Activated CD4-positive, alpha-beta T cell treated with anti-CD3 and anti-CD28 coated beads, Interleukin-2, amount 10 ng/mL, durations not matched to agents 7 days and 5 days (primary cell): ENCODE measurements at places on chromosomes 3 and 15. TPM values are rescaled to one million over a fixed set of nuclear protein-coding genes. Genes with fewer than 3 reads are reported as not detected.

DNA sequence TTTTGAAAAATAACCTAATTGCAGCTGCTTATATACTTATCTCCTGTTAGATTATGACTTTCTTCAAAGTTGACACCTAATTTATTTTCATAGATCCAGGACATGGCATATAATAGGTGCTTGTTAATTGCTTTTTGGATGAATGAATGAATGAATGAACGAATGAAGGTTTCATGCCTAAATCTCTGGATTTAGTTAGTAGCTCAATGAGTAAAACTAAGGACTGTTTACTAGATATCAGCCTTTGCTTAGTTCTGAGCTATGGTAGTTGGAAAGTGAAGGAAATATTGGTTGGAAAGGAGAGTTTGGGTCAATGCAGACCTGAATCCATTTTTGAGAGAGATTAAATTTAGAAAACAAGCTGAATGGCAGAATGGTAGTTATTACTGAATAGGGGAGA is 160.4 kb upstream of the SGO1 start:
- H3K4me3 ChIP-seq: no peak overlapping the region
- no peaks in the 10 kb centered on the region for H3K27me3 ChIP-seq
- no peaks in the 10 kb centered on the region for H3K4me1 ChIP-seq
- no peak overlapping the region for H3K27ac ChIP-seq
- H3K36me3 ChIP-seq: no peaks in the 10 kb centered on the region
- DNase-seq: no peak

DNA sequence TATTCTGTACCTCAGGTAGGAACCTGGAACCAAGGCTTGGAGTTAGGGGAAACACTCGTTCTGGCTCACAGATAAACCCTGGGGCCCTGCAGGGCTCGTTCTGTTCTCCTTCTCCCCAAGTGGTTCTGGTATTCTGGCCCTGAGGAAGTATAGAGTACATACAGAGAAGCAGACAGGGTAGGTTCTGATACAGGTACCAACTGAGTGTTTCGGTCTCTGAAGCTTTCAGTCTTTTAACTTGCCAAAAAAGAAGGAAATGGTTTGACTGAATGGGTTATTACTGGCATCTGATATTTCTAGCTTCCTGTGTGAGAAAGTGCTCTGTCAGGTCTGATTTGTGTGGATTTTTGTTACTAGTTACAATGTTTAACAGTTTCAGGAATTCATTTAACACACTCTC is 67.3 kb downstream of the UBE2E2 start:
- H3K27ac ChIP-seq: no peak overlapping the region
- H3K36me3 ChIP-seq: no peaks in the 10 kb centered on the region
- H3K4me1 ChIP-seq: no peaks in the 10 kb centered on the region
- no peak overlapping the region for H3K4me3 ChIP-seq

- peaks cover 5% of the 10 kb centered on the region for H3K27me3 ChIP-seq
- H3K4me3 ChIP-seq: no peak overlapping the region
Observed at GRCh38 chr3:138338244-138338643, 8.6 kb upstream of the NME9 start.

DNA sequence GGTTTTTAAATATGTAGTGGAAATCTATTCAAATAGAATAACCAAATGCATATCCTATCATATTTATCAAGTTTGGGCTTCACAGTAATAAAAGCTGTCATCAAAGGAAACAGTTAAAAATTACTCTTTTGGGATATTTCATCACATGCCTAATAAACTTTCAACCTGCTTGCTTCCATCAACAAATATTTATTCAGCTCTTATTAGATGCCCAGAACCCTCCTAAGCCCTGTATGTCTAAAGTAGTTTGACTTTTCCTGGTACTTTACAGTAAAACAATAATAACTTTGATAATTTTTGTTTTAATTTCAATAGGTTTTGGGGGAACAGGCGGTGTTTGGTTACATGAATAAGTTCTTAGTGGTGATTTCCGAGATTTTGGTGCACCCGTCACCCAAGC is 37.5 kb upstream of the RARB start:
- H3K27ac ChIP-seq: no peak overlapping the region
- no peaks in the 10 kb centered on the region for H3K4me1 ChIP-seq
- H3K27me3 ChIP-seq: no peaks in the 10 kb centered on the region
- H3K36me3 ChIP-seq: no peaks in the 10 kb centered on the region

DNA sequence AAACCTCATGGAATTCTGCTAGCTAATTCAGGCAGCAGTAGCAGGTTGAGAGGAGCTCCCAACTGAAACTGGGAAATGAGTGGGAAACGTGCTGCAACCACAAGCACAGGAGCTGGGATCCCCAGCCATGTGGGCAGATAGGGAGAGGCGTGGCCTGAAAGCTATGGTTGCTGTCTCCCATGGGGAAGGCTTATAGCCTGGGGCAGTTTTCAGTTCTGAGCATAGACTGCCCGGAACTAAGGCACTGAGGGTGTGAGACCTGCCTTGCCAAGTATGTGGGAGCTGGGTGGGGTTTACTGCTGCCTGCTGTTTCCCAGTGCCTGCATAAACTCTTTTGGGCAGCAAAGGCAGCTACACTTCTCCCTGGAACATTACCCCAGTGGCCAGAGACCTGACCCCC is 229.5 kb downstream of the TUSC7 start:
- no peak for DNase-seq
- no peaks in the 10 kb centered on the region for H3K27me3 ChIP-seq
- H3K27ac ChIP-seq: no peak overlapping the region

- H3K27ac ChIP-seq: no peak overlapping the region
- H3K36me3 ChIP-seq: no peaks in the 10 kb centered on the region
- H3K4me1 ChIP-seq: peaks cover 12% of the 10 kb centered on the region
Observed at GRCh38 chr3:113243071-113243470, 31.7 kb downstream of the BOC start.

DNA sequence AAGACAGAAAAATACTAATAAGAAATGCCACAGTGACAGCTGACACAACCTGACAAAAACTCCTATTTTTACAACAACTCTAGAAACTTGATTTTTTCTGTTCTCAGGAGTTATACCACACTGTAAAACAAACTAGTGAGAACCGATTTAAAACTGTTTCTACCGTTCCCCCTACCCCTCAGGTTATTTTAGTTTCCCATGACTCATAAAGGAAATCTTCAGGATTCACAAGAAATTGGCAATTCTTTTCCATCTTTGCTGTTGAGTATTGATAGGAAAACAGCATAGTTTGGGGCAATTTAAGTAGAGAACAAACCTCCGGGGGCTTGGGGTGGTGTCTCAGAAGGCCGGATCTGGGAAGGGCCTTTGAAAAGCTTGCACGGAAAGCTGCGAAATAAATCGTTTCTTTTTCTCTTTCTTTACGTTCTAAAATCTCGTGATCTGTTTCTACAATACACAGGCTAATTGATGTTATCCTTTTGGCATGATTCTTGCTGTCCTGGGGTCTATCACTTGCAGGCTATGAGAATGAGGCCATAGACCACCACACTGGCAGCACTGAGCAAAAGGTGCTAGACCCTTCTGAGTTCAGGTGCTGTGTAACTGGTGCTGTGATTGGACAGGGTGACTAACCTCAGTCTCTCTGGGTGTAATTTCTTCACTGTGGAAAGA is 89.3 kb downstream of the LPP start:
- peaks cover 17% of the 10 kb centered on the region for H3K36me3 ChIP-seq
- peaks cover 3% of the 10 kb centered on the region for H3K4me1 ChIP-seq

- H3K36me3 ChIP-seq: peaks cover 21% of the 10 kb centered on the region
- H3K4me3 ChIP-seq: peak overlapping the region; percentile 93
- H3K27ac ChIP-seq: peak overlapping the region; percentile 97
Observed at GRCh38 chr15:60480149-60480548, 1.2 kb upstream of the ICE2 start.

DNA sequence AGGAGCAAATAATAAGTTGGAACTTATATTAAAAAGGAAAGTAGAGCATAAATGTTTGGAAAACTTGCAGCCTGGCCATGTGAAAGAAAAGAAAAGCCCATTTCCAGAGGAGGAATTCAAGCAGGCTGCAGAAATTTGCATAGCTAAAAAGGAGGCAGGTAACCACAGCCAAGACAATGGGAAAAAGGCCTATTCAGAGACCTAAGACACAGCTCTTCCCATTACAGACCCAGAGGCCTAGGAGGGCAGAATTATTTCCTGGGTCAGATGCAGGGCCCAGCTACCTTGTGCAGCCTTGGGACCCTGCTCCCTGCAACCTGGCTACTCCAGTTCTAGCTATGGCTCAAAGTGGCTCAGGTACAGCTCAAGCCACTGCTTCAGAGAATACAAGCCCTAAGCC is 234.6 kb upstream of the BCHE start:
- H3K27me3 ChIP-seq: no peaks in the 10 kb centered on the region
- no peaks in the 10 kb centered on the region for H3K36me3 ChIP-seq
- no peak for DNase-seq
- H3K4me3 ChIP-seq: no peak overlapping the region

- H3K27ac ChIP-seq: no peak overlapping the region
- no peaks in the 10 kb centered on the region for H3K36me3 ChIP-seq
- H3K4me1 ChIP-seq: no peaks in the 10 kb centered on the region
- no peak for DNase-seq
- peaks cover 2% of the 10 kb centered on the region for H3K27me3 ChIP-seq
Observed at GRCh38 chr15:35784745-35785144, 238.8 kb upstream of the DPH6 start.

- DNase-seq: peak; percentile 49
- H3K4me3 ChIP-seq: no peak overlapping the region
- H3K36me3 ChIP-seq: no peaks in the 10 kb centered on the region
Observed at GRCh38 chr3:142929109-142929508, 34.4 kb downstream of the PAQR9 start.

The CCDC191 gene
- 2.9 TPM for total RNA-seq

The CNTN4 gene
- not detected for total RNA-seq

The OIP5 gene
- total RNA-seq: 18.9 TPM
